Hepatocyte (in vitro differentiated cells): ENCODE measurements at places on chromosomes 7 and 10.

GRCh38 chr7:157897681-157898080 is 560.9 kb downstream of the DNAJB6 start:
- DNase-seq = no peak
- no peak overlapping the region for H3K27ac ChIP-seq
- no peaks in the 10 kb centered on the region for H3K4me1 ChIP-seq
- H3K4me3 ChIP-seq = no peak overlapping the region

GRCh38 chr7:142542942-142543341 is 206.3 kb upstream of the PRSS1 start:
- H3K27me3 ChIP-seq = no peaks in the 10 kb centered on the region
- no peak overlapping the region for H3K27ac ChIP-seq
- DNase-seq = no peak

GRCh38 chr10:104351061-104351702 is 2.5 kb upstream of the CFAP58 start:
- no peaks in the 10 kb centered on the region for H3K36me3 ChIP-seq
- H3K27me3 ChIP-seq = peaks cover 10% of the 10 kb centered on the region
- no peak overlapping the region for H3K4me3 ChIP-seq
- H3K4me1 ChIP-seq = no peaks in the 10 kb centered on the region
- no peak for DNase-seq
- H3K27ac ChIP-seq = no peak overlapping the region

- no peaks in the 10 kb centered on the region for H3K4me1 ChIP-seq
- H3K36me3 ChIP-seq = no peaks in the 10 kb centered on the region
- no peaks in the 10 kb centered on the region for H3K27me3 ChIP-seq
- no peak for DNase-seq
- H3K4me3 ChIP-seq = no peak overlapping the region
These were observed 183.2 kb downstream of the PRPF18 start for GRCh38 chr10:13769946-13770345.

GRCh38 chr7:36684954-36685353 is 39.3 kb downstream of the AOAH start:
- DNase-seq = no peak
- no peak overlapping the region for H3K4me3 ChIP-seq
- peak overlapping the region; percentile 64 for H3K27ac ChIP-seq
- no peaks in the 10 kb centered on the region for H3K36me3 ChIP-seq
- H3K4me1 ChIP-seq = peaks cover 6% of the 10 kb centered on the region

DNA sequence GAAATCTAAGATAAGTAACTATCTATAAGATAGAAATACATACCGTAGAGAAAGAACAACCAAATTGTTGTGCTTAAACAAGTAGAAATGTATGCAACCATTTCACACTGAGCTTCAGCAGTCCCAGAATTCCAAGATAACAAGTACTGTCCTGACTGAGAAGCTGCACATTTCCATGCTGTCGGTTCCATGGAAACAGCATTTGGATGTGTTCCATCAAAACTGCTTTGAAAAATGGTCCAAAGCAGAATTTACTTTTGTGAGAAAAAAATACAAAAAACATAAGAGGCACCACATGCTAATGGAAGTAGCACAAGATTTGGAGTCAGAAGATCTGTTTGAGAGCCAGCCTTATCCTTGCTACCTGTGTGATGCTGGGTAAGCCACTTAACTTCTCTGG is 92.6 kb downstream of the MTERF1 start:
- no peaks in the 10 kb centered on the region for H3K36me3 ChIP-seq
- H3K4me1 ChIP-seq = no peaks in the 10 kb centered on the region
- no peak for DNase-seq
- no peak overlapping the region for H3K4me3 ChIP-seq

- H3K4me1 ChIP-seq = no peaks in the 10 kb centered on the region
- DNase-seq = peak; percentile 54
- H3K27me3 ChIP-seq = no peaks in the 10 kb centered on the region
- no peaks in the 10 kb centered on the region for H3K36me3 ChIP-seq
- H3K4me3 ChIP-seq = no peak overlapping the region
These were observed 250.9 kb downstream of the TWIST1 start for GRCh38 chr7:18866359-18867036.

- no peaks in the 10 kb centered on the region for H3K4me1 ChIP-seq
- peaks cover 89% of the 10 kb centered on the region for H3K27me3 ChIP-seq
- no peak for DNase-seq
- H3K36me3 ChIP-seq = no peaks in the 10 kb centered on the region
- no peak overlapping the region for H3K4me3 ChIP-seq
These were observed 1.3 kb downstream of the CYP26C1 start for GRCh38 chr10:93061594-93062513.

GRCh38 chr7:46360811-46361210 is 439.7 kb upstream of the IGFBP3 start:
- no peaks in the 10 kb centered on the region for H3K27me3 ChIP-seq
- no peaks in the 10 kb centered on the region for H3K36me3 ChIP-seq
- H3K4me3 ChIP-seq = no peak overlapping the region
- no peak for DNase-seq

- no peaks in the 10 kb centered on the region for H3K27me3 ChIP-seq
- H3K36me3 ChIP-seq = no peaks in the 10 kb centered on the region
- no peak overlapping the region for H3K27ac ChIP-seq
These were observed 117.4 kb downstream of the HECW1 start for GRCh38 chr7:43229801-43230200.

GRCh38 chr7:17304926-17305325 is 6.5 kb downstream of the AHR start:
- no peaks in the 10 kb centered on the region for H3K27me3 ChIP-seq
- no peak overlapping the region for H3K27ac ChIP-seq
- H3K36me3 ChIP-seq = no peaks in the 10 kb centered on the region
- peaks cover 28% of the 10 kb centered on the region for H3K4me1 ChIP-seq
- H3K4me3 ChIP-seq = no peak overlapping the region
- peak; percentile 34 for DNase-seq

DNA sequence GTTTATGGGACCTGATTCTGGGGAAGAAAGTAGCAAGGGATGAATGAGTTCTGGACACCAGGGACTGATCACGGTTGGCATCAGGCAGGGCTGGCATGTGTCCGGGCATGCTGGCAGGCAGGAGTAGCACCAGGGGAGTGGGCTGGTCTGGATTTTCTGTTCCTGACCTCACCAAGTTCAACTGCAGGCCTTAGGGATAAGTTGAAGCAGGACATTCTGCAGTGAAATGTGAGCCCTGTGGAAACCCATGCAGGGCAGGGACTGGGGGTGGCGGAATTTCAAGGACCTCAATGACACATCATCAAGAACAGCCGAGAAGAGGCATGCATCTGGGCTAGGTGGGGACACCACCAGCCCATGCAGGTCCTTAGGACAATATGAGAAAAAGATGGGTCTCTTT is 80.2 kb upstream of the ADAM12 start:
- H3K4me3 ChIP-seq = no peak overlapping the region
- no peaks in the 10 kb centered on the region for H3K27me3 ChIP-seq
- H3K4me1 ChIP-seq = no peaks in the 10 kb centered on the region
- no peaks in the 10 kb centered on the region for H3K36me3 ChIP-seq
- DNase-seq = no peak

GRCh38 chr7:44107961-44108767 is 4.0 kb downstream of the AEBP1 start:
- no peak overlapping the region for H3K27ac ChIP-seq
- H3K27me3 ChIP-seq = peaks cover 8% of the 10 kb centered on the region
- H3K4me1 ChIP-seq = peaks cover 14% of the 10 kb centered on the region
- no peak overlapping the region for H3K4me3 ChIP-seq

- no peak overlapping the region for H3K4me3 ChIP-seq
- H3K36me3 ChIP-seq = no peaks in the 10 kb centered on the region
- H3K27ac ChIP-seq = no peak overlapping the region
- peaks cover 19% of the 10 kb centered on the region for H3K27me3 ChIP-seq
- no peaks in the 10 kb centered on the region for H3K4me1 ChIP-seq
These were observed 108.6 kb upstream of the GPR26 start for GRCh38 chr10:123557366-123558108.

GRCh38 chr7:100159099-100159623 is 638 bp upstream of the TRAPPC14 start:
- H3K4me1 ChIP-seq = peaks cover 11% of the 10 kb centered on the region
- peak overlapping the region; percentile 96 for H3K4me3 ChIP-seq
- DNase-seq = no peak
- no peaks in the 10 kb centered on the region for H3K27me3 ChIP-seq
- H3K27ac ChIP-seq = peak overlapping the region; percentile 79
- H3K36me3 ChIP-seq = no peaks in the 10 kb centered on the region

DNA sequence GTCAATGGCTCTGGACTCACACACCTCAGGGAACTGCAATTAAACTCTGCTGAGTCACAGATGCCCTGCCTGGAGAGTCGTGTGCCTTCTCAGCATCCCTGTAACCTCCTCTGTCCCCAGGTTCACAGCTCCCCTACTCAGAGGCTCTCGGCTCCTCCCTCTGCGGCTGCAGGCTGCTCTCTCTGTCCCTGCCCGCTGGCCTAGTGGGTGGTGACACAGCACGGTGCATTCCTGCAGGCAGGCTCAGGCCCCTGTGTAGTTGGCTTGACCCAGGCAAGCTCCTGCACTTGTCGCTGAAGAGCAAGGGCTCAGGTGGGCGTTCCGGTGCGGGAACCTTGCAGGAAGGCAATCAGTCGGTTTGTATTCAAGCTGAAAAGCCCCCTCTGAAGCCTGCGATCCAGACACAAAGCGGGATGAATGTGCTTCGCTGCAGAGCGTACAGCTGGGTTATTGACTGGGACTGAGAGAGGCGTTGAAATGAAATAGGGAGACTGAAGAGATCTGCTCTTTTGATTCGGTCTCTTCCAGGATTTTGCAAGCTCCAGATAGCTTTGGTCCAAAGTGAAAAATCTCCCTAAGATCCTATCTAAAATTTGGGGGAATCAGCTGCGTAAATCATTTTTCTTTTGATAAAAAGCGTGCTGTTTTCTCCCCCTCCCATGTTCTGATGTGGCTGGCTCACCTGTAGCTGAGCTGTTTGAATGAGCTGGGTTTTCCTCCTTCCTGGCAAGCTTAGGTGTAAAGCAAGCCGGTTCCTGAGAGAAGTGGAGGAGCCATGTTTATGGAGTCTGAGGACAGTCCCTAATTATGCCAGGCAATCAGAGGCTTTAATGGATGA is 208.7 kb upstream of the PHYHIPL start:
- H3K27me3 ChIP-seq = no peaks in the 10 kb centered on the region
- no peaks in the 10 kb centered on the region for H3K4me1 ChIP-seq
- no peaks in the 10 kb centered on the region for H3K36me3 ChIP-seq

GRCh38 chr7:117173035-117173770 is 149.7 kb downstream of the WNT2 start:
- peaks cover 4% of the 10 kb centered on the region for H3K36me3 ChIP-seq
- no peaks in the 10 kb centered on the region for H3K27me3 ChIP-seq
- DNase-seq = no peak
- no peak overlapping the region for H3K4me3 ChIP-seq
- H3K4me1 ChIP-seq = peaks cover 8% of the 10 kb centered on the region
- H3K27ac ChIP-seq = peak overlapping the region; percentile 47

GRCh38 chr10:20986049-20986448 is 88.9 kb upstream of the NEBL start:
- H3K27me3 ChIP-seq = no peaks in the 10 kb centered on the region
- DNase-seq = no peak
- H3K36me3 ChIP-seq = no peaks in the 10 kb centered on the region
- H3K4me1 ChIP-seq = peaks cover 9% of the 10 kb centered on the region
- H3K4me3 ChIP-seq = no peak overlapping the region
- H3K27ac ChIP-seq = no peak overlapping the region

GRCh38 chr7:149145031-149145845 is 2.0 kb upstream of the ZNF398 start:
- peak overlapping the region; percentile 64 for H3K27ac ChIP-seq
- DNase-seq = peak; percentile 59
- H3K36me3 ChIP-seq = no peaks in the 10 kb centered on the region
- H3K27me3 ChIP-seq = no peaks in the 10 kb centered on the region
- peaks cover 10% of the 10 kb centered on the region for H3K4me1 ChIP-seq

DNA sequence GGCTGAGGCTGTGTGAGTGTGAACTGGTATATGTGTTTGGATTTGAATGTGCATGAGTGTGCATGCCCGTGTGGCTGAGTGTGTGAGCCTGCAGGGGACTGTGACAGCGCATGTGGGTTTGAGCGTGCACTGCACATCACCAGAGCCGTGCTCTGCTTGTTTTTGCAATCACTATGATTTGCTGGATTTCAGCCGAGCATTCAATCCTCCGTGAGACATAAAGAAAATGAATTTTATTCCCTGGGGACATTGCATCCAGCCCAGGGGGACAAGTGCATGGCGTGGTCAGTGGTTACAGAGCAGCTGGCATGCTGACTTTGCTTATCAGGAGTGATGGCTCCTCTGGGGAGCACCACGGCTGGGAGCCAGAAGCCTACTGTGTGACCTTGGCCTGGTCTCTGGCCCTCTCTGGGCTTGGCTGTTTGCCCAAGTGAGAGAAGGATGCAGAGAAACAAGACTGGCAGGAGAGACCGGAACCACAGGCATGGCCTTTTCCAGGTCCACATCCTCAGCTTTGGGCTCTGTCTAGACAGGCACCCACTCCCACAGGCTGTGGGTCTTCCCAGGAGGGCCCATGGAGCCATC is 160.2 kb upstream of the UNC5B start:
- H3K27me3 ChIP-seq = no peaks in the 10 kb centered on the region
- H3K27ac ChIP-seq = no peak overlapping the region
- DNase-seq = no peak
- H3K4me1 ChIP-seq = no peaks in the 10 kb centered on the region

- H3K4me1 ChIP-seq = peaks cover 18% of the 10 kb centered on the region
- no peak overlapping the region for H3K4me3 ChIP-seq
- H3K27me3 ChIP-seq = no peaks in the 10 kb centered on the region
- H3K36me3 ChIP-seq = no peaks in the 10 kb centered on the region
These were observed 80.7 kb upstream of the RPA3 start for GRCh38 chr7:7799138-7799537.

DNA sequence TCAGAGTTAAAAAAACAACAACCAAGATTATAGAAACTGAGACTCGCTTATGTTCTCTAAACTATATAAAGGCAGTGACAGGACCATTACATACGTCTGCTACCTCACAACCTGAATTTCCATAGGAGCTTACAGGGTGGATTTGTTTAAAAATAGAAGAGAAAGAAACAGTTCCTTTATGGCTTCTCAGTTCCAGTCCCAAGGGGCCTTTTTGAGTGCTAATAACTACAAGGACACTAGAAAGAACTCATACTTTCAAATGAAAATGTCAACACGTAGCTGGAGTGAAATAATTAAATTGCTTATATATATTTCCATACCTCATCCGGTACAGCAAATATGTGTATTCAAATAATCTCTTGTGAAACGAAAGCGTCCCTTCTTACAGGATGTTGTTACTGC is 19.7 kb downstream of the TSPAN12 start:
- no peak overlapping the region for H3K27ac ChIP-seq
- DNase-seq = no peak
- H3K36me3 ChIP-seq = no peaks in the 10 kb centered on the region
- H3K27me3 ChIP-seq = no peaks in the 10 kb centered on the region
- no peaks in the 10 kb centered on the region for H3K4me1 ChIP-seq

DNA sequence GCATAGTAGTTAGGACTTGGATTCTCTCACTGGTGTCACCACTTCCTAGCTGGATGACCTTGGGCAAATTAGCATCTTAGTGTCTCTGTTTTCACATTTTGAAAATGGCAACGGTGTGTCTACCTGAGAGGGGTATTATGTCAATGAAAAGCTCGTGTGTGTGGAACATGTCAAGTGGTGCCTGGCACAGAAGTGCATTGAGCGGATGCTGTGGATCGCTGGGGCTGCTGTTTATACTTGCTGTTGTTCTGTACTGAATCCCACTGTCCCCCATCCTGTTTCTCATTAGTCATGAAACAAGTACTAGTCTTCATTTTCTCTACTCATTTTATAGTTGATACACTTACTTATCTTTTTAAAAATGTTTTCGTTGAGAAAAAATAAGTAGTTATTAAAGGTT is 26.1 kb downstream of the RBM33 start:
- DNase-seq = no peak
- H3K4me3 ChIP-seq = no peak overlapping the region
- peak overlapping the region; percentile 29 for H3K27ac ChIP-seq
- H3K27me3 ChIP-seq = no peaks in the 10 kb centered on the region

GRCh38 chr7:1106063-1106792 is 18.3 kb downstream of the GPER1 start:
- H3K27ac ChIP-seq = no peak overlapping the region
- H3K36me3 ChIP-seq = no peaks in the 10 kb centered on the region
- no peaks in the 10 kb centered on the region for H3K27me3 ChIP-seq
- no peak overlapping the region for H3K4me3 ChIP-seq
